ENCODE measurements at places on chromosomes 1 and 21.

GRCh38 chr1:8063298-8064036 is 37.4 kb upstream of the ERRFI1 start:
- no peak for DNase-seq

DNA sequence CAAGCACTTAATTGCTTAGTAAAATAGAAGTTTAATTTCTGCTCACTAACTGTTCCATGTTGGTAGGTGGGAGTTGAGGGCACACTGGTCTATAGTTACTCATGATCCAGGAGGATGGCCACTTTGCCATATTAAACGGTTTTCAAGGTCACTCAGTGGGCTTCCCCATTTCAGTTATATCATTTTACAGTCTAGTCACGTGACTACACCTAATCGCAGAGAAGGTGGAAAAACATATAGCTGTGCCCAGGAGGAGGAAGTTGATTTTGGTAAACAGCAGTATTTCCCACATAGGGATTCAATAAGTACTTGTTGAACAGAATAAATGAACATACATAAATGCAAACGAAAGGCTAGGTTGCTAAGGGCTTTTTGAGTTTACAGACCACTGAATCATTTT is 541.1 kb upstream of the CAMK1G start:
- no peak for DNase-seq

- no peak for DNase-seq
These were observed 15.7 kb upstream of the EPHA2 start for GRCh38 chr1:16171314-16172151.

DNA sequence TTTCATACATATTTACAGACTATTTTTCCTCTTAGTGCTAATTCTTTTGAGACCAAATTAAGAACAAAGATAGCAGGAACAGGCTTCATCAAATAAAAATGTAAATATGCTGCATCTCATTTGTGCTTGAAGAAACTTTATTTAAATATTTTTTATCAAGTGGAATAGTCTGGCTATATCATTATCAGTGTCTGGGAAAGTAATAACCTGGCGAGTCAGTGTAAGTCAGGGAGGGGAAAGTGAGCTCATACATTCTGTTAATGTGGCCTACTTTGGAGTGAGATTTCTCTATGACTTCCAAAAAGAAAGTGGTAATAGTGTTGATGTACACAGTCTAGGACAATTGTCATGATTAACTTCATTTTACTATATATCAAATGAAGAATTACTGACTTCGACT is 1045.1 kb downstream of the ADGRL2 start:
- DNase-seq: no peak

DNA sequence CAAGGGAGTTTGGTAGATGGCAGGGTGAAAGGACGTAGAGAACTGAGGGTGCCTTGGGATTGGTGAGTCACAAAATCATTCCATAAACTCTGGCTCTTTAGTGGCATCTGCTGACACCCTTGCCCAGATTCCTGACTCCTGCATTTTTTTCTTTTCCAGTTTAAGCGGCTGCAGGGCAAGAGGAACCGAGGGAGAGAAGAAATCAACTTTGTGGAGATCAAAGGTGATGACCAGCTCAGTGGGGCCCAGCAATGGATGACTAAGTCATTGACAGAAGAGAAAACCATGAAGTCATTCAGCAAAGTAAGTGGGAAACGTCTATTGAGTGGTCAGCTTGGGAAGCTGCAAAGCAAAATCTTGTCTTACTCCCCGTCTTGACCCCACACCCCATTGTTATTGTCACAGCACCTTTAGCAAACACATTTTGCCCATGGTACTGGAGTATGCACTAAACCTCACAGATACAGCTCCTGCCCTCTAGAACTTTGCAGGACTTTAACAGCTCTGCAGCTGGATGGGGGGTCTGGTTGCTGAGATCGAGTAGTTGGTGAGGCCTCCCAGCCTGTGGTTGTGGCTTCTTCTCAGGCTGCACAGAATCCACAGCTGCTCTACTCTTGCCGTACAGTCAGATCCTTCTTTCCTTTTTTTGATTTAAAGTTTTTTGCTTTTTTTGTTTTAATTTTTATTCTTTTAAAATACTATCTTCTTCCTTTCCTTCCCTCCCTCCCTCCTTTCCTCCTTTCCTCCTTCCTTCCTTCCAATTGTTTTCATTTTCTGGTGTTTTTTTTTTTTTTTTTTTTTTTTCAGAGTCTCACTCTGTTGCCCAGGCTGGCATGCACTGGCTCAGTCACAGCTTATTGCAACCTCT is 21.9 kb downstream of the SH2D2A start:
- no peak for DNase-seq

- DNase-seq: no peak
These were observed 23.5 kb downstream of the CYP4B1 start for GRCh38 chr1:46822248-46822826.

DNA sequence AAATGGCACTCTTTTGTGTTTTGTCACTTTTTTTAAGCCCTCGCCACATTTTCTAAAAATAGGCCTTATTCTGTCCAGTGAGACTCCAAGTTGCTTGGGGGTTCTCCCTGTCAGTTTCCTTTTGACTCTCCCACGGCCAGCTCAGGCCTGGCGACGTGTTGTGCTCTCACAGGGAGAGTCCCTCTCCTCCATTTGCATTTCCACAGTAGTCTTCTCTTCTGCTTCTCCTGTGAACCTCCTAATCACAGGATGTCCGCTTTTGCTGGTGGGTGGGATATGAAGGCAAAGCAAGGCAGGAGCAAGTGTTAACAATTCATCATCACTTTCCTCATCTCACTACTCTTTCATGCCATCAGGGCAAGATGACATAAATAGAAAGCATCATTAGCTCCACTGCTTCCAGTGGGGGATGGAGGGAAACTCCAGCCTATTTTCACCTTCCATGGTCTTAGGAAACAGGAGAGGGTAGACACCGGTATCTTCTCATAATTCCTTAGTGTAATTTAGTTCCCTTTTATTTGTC is 99.8 kb downstream of the INTS7 start:
- peak; percentile 19 for DNase-seq

DNA sequence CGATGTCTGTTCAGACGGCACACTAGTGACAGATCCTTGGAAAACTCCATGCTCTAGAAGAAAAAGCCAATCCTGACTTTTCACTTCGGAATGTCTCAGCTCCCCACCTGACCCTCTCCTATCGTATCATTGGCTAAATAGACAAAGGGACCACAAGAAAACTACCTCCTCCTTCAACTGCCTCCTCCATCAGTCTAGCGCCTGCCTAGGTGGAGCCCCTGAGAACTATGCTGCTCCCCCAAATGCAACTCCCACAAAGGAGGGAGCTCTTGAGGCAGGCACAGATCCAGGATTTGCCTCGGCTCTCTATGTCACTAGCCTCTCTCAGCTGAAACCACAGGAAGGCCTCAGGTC is 148.4 kb downstream of the TOMM20 start:
- DNase-seq: no peak

DNA sequence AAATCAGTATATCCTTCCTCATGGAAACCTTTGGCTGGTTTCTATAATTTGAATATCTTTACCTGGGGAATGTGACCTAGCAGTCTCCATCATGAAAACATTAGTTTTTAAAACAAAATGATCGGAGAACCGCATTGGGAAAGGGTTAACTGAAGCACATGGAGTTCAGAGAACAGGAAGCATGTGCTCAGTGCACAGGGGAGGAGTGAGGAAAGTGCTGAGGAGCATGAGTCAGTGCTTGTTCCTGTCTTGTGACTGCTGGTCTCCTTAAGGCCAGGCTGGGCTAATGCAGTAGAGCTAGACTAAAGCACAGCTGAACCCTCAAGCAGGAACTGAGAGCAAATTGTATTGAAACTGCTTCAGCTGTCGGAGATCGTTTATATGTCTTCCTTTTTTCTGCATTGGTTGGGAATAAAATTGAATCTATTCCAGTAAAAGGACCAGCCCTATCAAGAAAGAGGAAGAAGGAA is 5.8 kb downstream of the IFI16 start:
- DNase-seq: peak; percentile 51

DNA sequence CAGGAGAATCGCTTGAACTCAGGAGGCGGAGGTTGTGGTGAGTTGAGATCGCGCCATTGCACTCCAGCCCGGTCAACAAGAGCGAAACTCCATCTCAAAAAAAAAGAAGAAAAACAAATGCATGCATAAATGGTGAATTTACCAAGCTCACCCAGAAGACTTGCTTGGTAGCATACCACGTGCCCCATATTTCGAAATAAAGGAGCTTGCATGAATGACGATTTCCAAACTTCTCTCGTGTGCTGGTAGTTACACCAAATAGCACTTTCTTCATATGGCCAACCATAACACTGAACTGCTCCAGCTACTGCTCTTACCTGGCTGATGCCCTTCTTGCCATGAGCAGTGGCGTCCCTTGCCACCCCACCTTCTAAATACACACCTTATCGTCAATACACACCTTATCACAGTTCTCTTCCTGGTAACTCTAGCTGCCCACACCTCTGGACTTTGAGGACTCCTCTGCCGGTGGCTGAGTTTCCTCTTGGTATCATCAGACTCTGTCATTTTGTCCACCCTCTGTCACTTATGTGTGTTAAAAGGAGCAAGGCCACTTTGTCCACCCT is 2.8 kb downstream of the DOP1B start:
- no peak for DNase-seq

DNA sequence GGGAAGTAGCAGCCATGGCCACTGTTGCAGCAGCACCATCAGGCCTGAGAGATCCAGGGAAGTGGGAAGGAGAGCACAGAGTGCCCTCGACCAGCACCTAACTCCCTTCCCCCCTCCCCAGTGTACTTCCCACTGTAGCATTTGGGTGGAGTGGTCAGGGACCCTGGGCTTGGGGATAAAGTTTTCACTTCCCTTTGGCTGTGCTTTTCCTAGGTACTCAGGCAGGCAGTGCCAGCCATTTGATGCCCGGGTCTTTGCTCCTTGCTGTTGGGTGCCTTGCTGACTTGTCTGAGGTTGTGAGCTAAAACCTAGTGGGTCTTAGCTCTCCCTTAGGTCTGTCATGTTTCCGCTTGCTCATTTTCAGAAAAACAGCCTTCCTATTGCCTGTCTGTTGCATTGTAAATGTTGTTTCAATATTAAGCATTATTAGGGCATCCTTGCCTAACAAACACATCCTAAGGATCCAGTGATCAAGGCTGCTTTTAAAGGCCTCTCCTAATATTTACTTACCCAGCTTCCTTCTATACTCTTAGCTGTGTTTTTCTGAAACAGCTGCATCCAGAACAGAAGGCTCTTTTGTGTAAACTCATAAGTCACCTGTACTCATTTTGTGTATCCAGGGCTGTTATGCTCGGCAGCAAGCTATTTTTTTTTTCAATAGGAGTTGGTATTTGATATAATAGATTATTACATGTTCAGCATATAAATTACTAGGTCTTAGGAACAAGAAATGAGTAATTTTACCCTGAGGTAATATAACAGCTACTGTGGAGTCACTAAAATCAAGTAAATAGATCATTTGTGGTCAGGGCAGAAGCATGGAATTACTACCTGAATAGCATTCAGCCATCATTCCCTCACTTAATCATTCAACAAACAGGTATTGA is 418.6 kb upstream of the PROX1 start:
- DNase-seq: no peak

DNA sequence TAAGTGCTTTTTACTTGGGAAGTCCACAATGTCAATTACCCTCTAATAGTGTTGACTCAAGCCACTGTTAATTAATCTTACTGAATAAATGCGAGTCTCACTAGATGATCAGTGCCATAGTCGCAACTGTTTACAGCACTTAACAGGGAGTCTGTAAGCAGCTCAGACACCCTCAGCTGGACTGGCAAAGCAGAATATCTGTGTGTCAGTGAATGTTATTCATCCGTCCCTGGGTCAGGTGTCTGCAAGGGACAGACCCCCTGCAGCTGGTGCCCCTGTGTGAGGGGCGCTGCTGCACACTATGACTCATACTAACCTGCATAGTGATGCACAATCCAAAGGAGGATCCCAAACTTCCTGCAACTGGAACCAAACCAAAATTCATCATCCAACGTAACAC is 306.5 kb downstream of the HHIPL2 start:
- no peak for DNase-seq

DNA sequence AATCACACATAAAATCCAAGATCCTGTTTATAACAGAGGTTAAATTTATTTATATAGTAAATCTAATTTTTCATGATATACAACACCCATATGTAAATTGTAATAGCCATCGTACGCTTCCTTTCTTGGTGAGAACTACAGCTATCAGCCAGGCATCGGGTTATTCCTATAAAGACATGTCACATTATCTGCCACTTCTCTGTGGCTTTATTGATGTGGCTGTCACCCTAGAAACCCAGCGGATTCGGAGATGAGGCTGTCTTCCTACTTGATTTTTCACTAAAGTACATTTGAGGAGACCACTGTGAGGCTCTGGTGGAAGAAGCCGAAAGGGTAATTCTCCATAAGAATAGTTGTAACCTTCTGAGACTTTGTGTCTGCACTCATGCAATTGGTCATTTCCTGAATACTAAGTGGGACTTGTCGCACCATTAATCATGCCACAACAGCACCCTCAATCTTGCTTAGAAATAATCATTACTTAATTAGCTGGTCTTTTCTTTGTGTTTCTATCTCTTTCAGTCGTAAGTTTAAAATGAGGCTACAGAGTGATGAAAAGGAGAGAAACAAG is 106.0 kb downstream of the NTNG1 start:
- no peak for DNase-seq

- peak; percentile 25 for DNase-seq
These were observed 2.1 kb upstream of the S100A9 start for GRCh38 chr1:153355445-153356071.

DNA sequence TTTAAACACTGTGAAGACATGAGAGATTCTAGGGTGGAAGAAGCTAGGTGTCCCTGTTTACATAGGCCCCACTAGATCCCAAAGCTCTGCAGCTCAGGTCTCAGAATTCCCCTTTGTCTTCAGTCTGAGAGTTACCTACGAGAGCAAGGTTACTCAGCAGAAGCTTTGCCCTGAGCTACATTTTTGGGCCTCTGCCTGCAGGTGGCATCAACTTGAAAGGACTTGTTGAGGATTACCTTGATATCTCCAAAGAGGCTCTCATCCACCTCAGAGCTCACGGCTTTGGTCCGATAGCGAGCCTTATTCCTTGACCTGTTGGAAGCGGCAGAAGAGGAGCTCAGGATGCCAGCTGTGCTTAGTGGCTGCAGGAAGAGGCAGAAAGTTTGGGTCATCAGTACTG is 7.0 kb downstream of the CFAP45 start:
- DNase-seq: no peak

- DNase-seq: no peak
These were observed 31.9 kb downstream of the GDAP2 start for GRCh38 chr1:117897551-117897950.

GRCh38 chr1:21468599-21468998 is 28.7 kb downstream of the NBPF3 start:
- peak; percentile 10 for DNase-seq

DNA sequence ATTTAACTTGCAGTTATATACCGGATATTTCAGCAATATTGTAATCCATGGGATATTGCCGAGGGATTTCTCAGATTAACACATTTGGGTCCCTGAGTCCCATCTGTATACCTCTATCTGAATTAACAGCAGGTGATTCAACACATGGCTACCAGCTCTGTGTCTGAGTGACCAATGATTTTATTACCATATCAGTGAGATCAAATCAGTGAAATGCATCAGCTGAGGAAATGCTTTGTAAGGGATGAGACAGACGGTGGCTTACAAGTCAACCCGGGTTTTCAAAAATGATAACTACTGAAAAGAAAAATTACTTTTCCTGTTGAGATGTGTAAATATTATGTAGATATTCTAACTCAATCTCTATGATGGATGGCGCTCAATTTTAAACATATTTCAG is 504.1 kb upstream of the PKN2 start:
- DNase-seq: no peak
